NCI-H510A treated with DMSO at 0.1 percent for 48 hours (cell line): ENCODE measurements at places on chromosomes 3 and 15.
A peak's percentile ranks its signal among the peaks of the same experiment; 100 is the strongest.

GRCh38 chr15:80816936-80817335 lies 37.8 kb downstream of the CEMIP start:
- DNase-seq: no peak

- DNase-seq: no peak
Measured at GRCh38 chr3:196120291-196120951, 38.5 kb upstream of the TFRC start.

GRCh38 chr15:92407321-92407720 lies 13.6 kb downstream of the ST8SIA2 start:
- DNase-seq: no peak

DNA sequence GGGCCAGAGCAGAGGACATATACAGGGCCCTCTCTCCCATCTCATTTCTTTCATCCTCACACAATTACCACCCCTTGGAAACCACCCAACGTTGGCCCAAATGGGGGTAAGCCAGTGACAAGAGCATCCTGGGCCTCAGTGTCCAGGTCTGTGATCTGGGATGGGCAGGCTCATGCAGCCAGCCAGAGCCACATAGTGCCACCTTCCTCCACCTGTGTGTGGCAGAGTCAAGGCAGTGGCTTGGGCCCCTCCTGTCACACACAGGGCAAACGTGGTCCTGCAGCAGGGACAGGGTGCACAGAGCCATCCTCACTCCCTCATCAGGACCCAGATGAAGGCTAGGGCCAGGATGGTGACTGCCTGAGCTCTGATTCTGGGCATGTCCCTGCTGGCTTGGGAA lies 2.3 kb upstream of the MYL3 start:
- no peak for DNase-seq

- no peak for DNase-seq
Measured at GRCh38 chr3:153572165-153572564, 410.1 kb downstream of the RAP2B start.

DNA sequence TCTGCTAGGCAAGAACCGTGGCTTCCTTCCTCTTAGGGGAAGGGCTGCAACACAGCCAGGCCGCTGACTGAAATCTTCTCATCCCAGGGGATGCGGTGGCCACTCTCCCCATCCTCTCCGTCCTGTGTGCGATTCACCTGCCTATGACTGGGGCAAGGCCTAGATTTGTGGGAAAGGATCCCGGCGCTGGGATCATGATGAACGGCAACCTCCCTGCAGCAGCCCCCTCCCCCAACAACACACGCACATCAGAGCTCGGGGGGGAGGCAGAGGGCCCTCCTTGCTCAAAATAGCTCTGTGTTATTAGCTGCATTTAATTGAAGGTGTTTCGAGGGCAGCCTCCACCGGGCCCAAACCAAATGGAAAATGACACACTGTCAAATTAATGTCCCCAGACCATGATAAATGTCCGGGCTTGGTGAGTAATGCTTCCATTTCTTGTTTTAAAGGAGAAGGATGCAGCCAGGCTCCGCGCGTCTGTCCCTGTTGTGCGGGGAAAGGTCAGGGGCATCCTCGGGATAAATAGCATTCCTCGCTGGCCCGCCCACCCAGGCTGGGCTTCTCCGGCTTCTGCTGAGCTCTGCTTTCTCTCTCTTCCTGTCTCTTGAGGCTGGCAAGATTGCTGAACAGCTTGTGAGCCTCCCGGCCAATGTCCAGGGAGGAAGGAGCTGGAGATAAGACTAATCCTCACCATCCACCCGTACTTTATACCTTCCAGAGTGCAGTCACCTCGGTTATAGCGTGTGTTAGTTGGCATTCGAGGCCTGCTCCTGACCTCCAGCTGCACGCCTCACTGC lies 56.4 kb upstream of the TLE3 start:
- no peak for DNase-seq

GRCh38 chr15:70504299-70504951 lies 258.9 kb downstream of the UACA start:
- peak; percentile 12 for DNase-seq

- DNase-seq: no peak
Measured at GRCh38 chr3:66265649-66266048, 44.8 kb downstream of the SLC25A26 start.

GRCh38 chr3:46420931-46421330 lies 13.9 kb downstream of the CCRL2 start:
- DNase-seq: no peak

GRCh38 chr3:129552287-129553050 lies 9.5 kb downstream of the H1-8 start:
- DNase-seq: peak; percentile 6

DNA sequence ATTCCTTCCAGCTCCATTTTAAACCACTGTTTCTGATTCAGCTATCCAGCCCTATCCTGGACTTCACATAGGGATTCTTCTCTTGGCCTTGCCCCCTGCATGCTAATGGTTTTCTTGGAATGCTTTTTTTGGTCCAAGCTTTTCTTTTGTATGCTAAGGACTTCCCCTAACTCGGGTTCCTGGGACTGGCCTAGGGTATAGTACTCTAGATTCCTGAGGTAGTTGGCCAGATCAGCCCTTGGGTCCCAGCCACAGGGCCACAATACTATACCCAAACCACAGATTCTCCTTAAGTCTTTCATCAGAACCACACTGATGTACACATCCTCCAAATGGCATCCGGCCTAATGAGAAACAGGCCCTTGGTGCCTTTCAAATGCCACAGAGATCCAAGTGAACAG lies 2.8 kb downstream of the FYCO1 start:
- no peak for DNase-seq

DNA sequence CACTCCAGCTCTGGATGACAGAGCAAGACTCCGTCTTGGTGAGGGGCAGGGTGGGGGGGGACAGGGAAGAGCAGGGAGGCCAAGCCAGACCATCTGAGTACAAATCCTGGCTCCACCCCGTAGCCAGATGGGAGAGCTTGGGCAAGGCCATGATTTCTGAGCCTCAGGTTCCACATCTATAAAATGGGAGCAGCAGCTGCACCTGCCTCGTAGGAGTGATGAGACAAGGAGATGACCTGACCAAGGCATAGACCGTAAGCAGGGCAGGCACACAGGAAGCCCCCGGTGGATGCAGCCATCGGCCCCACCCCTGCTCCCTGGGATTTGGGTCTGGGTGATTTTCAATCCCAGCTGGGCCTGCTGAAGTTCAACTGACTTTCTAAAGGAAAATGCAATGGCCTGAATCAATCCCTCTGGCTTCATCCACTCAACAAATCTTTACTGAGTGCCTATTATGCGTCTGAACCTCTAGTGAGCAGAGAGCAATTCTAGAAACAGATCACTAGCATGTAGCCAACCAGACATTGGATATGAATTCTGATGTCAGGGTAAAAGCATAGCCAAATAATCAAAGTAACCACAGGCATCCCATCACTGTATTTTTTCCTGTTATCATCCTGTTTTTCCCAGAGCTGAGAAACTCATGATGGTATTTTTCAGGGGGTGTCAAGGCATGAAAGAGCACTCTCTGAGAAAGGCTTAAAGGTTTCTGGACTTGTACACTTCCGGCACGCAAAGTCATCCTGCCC lies 141.2 kb downstream of the NUP210 start:
- DNase-seq: no peak

DNA sequence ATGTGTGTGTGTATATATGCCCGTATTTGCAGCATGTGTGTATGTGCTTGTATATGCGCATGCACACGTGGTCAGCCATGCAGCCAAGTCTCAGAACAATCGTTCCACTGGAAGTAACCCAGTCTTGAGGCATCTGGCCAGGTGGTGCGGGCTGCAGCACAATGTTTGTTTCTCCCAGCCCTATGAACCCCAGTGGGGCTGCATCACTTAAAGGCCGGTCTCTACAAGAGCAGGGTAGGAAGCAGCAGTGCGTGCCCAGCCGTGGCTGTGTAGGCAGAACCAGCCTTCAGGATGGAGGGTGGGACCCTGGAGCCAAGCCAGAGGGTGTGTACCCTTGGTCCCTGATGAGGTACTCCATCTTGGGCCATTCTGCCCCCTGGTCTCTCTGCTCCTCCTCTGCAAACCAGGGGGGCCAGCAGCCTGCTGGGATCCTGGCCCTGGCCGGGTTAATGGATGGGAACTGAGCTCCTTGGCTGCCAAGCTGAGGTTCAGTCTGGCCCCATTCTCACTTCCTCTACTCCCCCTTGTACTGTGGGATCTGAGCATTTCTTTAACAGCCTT lies 11.8 kb downstream of the KLF13 start:
- no peak for DNase-seq

- no peak for DNase-seq
Measured at GRCh38 chr3:169546368-169546767, 117.1 kb downstream of the MECOM start.
